Spinal cord (tissue), 10 donors: ENCODE measurements at places on chromosomes 2 and 18. TPM values are rescaled to one million over a fixed set of nuclear protein-coding genes. Genes with fewer than 3 reads are reported as not detected.
A peak's percentile ranks its signal among the peaks of the same experiment; 100 is the strongest.

DNA sequence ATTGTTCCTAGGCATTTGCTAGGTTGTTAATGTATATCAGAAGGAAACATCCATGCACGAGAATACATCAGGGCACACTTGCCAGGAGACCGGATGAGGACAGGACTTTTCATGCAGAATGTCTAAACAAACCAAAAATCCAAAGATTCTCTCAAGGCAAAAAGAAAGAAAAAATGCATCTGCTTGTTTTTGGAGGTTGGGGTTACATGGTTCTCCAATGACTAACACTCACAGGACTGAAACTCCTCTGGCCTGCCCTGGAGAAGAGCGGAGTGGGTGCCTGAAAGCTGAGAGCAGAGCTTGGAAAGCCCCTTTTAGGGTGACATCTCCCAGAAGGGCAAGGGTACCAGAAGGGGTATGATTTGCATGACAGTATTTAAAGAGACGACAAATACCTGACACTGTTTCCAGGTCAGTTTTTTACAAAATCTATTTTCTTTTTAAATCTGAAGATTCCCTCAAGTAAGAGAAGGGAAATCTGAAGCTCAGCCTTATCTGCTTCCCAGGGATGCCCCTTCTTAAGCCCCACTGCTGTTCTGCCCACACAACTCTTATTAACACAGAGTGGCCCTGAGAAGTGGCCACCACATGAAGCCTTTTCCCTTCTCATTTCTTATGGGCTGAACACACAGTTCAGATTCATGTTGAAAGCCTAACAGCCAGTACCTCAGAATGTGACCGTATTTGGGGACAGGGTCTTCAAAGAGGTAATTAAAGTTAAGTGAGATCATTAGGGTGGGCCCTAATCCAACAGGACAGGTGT lies 216.4 kb downstream of the STK39 start:
- no peak for DNase-seq

DNA sequence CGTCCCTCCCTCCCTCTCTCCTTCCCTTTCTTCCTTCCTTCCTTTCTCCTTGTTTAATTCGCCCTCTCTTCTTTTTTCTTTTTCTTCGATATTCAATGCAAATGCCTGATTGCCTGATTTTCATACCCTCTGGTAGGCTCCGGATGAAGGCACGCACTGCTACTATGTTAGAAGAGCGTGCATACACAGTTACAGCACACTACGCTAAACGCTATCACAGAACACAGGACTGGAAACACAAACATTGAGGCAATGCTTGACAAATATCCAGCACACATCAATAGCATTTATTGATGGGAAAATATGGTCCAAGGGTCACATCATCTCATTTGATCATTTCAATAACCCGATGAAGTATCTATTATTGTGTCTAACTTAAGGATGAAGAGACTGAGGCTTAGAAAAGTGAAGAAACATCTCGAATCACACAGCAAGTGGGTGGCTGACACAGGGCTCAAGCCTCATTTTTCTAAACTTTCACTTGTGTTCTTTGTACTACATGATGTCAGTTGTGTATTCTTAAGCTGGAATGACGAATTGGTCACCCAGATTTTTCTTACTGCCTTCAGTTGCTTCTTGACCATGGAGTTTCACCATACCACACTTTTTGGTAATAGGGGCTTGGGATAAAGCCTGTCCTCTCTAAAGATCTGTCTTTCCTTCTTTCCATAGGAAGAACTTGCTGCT lies 101.8 kb downstream of the TRIB2 start:
- DNase-seq = no peak

GRCh38 chr2:86274918-86275275 lies 62.5 kb downstream of the REEP1 start:
- no peak for DNase-seq

DNA sequence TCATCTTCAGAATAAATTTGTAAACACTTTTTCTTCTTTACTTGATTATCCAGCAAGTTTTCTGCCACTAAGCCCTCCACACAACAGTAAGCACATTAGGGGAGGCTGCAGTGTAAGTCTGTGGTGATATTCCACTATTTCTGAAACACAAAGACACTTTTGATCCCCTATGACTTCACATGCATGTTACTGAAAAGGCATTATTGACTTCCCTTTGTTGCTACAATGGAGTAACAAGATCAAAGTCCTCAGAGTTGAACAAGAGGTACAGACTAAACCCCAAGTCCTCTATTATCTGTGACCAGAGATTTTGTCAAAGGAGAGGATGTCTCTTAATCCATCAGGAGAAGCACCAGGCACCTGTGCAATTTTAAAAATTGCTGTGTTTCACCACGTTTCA lies 157.9 kb downstream of the CD226 start:
- no peak for DNase-seq

GRCh38 chr2:217714287-217714751 lies 288.5 kb downstream of the TNS1 start:
- DNase-seq = peak; percentile 54

The CAPN14 gene
- polyA plus RNA-seq = 0.63 TPM

The RTP5 gene
- 27.9 TPM for polyA plus RNA-seq

The SATB2 gene
- 7.5 TPM for polyA plus RNA-seq

The BMP10 gene
- polyA plus RNA-seq = not detected

The TFPI gene
- 72.9 TPM for polyA plus RNA-seq

The RAD51AP2 gene
- polyA plus RNA-seq = 1.1 TPM
